Frontal cortex (tissue), 4 donors: ENCODE measurements at places on chromosomes 7 and 10.

DNA sequence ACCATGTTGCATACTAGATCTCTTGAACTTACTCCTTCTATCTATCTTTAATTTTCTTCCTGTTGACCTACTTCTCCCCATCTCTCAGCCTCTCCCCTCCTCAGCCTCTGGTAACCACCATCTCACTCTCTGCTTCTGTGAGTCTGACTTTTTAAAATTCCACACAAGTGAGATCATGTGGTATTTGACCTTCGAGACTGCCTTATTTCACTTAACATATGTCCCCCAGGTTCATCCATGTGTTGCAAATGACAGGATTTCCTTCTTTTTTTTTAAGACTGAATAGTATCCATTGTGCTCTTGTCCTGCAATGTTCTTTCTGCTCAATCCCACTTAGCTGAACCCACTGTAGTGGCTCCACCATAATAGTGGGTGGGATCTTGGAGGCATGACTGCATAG, 51.4 kb upstream of the DNAJC1 start:
- no peak for DNase-seq

- no peak for DNase-seq
These were observed 21.3 kb downstream of the CYP2W1 start for GRCh38 chr7:1004018-1004852.

GRCh38 chr10:47207281-47207615, 92.7 kb upstream of the GDF10 start:
- no peak for DNase-seq

DNA sequence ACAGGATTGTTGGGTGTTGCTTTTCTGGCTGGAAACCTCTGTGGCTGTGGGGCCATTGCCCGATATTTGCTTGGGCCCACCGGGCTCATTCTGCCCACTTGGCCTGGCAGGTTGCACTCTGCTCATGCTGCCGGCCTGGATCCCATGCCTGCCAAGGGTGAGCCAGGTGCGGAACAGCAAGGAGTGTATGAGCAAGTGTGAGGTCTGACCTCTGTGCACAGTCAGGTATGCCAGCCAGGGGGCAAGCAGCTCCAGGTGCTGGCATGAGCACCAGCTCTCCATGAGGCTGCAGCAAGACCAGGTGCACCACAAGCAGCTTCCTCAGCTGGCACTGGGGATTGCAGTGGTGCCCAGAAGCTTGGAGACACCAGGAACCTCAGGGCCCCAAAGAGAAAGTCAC, 65.4 kb upstream of the KIF5B start:
- no peak for DNase-seq

GRCh38 chr10:33114451-33114952, 156.5 kb upstream of the ITGB1 start:
- DNase-seq = no peak

DNA sequence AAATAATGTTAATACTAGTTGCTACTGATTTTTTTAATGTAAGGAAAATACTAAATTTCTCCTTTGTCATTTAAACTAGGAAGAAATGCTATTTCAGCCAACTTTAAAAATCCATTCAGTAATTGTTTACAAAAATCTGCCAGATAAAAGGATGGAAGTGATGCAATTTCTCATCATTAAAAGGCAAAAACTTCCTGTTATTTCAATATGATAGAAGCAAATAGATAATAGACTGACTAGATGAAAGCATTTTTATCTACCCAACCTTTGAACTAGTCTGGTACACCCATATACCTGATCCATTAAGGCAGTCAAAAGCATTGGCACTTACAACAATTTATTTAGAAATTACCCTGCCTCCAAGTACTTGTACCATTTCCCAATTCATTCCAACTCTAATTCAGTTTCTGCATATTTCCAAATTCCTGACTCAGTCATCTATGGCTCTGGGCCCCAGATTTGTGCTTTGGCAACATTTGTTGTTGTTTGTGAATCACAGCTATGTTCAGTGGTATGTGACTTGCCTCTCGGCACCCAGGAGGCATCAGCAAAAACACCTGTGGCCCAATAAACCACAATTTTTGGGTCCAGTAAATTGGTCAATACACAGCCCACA, 482.6 kb upstream of the SEMA3A start:
- no peak for DNase-seq

- no peak for DNase-seq
These were observed 57.4 kb downstream of the MKLN1 start for GRCh38 chr7:131385039-131385605.

- DNase-seq = no peak
These were observed 7.6 kb downstream of the CUBN start for GRCh38 chr10:17122052-17122451.

- DNase-seq = no peak
These were observed 122.5 kb downstream of the RELN start for GRCh38 chr7:103866919-103867318.

DNA sequence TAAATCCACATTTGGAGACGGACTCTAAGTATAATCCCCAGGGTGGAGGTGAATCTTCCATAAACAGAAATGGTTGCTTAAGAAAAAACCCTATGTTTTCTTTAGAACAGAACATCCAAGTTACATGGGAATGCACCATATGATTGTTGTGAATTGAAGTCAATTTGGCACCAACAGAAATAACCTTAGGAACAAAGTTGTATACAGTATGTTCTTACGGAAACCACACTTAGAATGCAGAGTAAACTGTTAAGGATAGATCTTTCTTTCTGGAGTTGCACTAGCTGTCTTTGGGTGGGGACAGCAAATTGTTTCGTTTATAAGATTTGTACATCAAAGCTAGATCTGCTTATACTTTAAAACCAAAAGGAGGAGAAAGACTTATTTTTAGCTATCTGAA, 316.4 kb downstream of the PTEN start:
- DNase-seq = no peak

DNA sequence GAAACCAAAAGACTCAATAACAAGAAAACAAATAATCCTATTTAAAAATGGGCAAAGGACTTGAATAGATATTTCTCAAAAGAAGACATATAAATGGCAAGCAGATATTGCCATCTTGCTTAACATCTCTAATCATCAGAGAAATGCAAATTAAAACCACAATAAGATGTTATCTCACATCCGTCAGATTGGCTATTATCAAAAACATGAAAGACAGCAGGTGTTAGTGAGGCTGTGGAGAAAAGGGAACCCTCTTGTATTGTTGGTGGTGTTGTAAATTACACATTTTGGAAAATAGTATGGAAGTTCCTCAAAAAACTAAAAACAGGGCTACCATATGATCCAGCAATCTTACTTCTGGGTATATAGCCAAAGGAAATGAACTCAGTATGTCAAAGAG, 25.7 kb downstream of the OPALIN start:
- DNase-seq = no peak

DNA sequence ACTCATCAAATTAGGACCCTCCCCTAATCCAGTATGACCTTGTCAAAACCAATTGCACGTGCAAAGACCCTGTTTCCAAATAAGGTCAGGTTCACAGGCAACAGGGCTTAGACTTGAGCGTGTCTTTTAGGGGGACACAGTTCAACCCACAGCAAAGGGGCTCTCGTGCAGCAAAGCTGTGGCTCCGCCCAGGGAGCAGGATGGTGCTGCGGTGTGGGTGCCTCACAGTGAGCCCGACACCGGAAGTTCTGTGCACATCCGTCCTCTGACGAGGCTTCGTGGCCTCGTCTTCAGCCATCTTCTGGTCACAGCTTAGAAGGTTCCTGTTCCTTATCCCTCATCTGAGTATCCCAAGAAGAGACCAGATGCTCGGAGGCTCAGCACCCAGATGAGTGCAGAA, 509.2 kb upstream of the FOXK1 start:
- DNase-seq = no peak

GRCh38 chr10:73406846-73407245, 7.0 kb downstream of the ANXA7 start:
- no peak for DNase-seq

DNA sequence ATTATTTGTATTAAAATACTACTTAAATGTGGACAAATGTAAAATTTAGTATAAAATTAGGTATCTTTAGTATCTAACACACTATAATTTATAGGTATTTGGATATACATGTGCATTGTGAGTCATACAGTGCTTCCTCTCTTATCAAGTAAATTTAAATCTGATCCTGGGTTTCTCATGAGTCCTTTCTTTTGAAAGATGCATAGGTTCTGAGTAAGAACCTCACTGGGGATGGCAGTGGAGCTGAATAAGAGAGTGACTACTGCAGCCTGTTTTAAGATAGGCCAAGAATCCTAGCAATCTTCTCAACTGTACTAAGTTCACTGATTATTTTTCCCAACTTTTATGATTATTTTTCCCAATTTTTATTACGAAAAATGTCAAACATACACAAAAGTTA, 16.2 kb downstream of the CEP55 start:
- no peak for DNase-seq

DNA sequence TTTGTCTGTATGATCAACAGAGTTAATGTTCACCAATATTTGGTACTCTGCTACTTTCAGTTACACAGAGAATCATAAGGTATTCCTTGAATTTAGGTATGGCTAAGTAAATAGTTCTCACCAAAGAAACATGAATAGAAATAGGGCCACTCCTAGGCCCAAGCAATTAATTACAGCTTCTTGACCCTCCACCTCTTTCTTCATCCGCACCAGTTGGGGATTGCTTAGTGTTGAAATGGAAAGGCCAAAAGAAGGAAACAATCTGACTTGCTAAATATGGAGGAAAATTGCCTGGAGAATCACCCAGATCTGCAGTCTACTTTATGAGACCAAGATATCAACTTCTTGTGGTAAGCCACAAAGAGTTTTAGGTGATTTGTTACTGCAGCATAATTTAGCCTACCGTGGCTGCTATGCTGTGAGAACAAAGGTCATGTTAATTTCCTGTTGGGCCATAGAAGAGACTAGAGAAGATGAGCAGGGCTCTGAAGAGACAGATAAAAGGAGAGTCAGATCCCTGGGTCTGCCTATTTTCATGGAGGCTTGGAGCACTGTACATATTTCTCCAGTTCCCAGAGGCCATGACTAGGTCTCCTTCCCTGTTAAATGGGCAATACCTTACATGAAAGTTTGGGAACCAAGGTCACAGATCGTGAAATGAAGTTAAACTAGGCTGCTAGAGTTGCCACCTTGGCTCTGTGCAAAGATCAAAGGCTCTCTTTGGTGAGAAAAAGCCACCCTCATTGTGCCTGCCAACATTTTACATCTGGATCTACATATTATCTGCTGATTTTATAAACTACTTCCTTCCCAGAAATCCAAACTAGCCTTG, 93.3 kb upstream of the GDF10 start:
- DNase-seq = no peak

DNA sequence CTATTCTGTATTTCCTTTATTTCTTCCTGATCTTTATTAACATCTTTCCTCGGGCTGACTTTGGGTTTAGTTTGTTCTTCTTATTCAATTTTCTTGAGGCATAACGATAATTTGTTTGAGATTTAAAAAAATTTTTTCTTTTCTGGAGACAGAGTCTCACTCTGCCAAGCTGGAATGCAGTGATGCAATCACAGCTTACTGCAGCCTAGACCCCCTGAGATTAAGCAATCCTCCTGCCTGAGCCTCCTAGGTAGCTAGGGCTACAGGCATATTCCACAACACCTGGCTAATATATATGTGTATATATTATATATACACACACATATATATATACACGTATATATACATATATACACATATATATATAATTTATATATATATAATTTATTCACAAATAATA, 540.2 kb downstream of the NXPH1 start:
- DNase-seq = no peak

DNA sequence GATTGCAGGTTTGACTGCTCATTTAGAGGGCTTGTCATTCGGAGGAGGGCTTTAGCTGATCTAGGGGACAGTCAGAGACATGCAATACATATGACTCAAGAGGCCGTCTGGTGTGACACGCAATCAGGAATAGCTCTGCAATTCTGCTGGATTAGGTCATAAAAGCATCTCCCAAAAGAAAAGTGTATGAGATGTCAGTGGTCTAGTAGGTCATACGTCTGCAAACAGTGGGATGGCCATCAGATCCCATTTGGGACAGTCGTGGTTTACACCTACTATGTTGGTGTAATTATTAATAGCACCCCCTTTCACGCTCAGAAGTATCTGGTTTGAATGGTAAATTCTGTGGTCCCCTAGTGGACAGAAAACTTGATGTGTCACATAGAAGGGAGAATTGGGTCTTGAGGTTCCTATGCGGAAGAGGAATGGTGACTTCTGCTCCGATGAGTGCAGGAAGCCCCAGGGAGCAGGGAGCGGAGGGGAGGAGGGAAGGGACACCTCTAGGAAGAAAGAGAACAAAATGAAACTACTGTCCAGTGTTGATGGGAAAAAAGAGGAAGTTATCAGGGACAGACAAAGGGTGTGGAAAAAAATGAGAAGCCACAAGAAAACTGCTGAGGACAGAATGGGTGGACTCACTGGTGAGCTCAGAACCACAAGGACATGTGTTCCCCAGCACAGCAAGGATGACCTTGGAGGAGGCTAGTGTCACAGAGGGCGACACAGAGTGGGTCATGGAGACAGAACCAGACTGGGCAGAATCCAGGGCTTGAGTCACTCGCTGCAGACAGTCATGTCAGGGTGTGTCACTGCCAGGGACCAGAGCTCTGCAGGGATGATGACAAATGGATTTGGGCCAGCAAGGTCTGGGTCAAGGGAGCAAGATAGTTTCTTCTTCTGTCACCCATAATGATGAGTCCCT, 59.9 kb downstream of the MAP3K8 start:
- DNase-seq = no peak

GRCh38 chr10:34319197-34319846, 495.8 kb downstream of the PARD3 start:
- no peak for DNase-seq
